ENCODE measurements at places on chromosomes 1 and 21. TPM values are rescaled to one million over a fixed set of nuclear protein-coding genes. Genes with fewer than 3 reads are reported as not detected.

The AKT3 gene
- total RNA-seq: 85.8 TPM

The SEMA4A gene
- total RNA-seq: 12.7 TPM

The IL10 gene
- 19.8 TPM for total RNA-seq

- DNase-seq: peak; percentile 49
Measured at GRCh38 chr1:234724516-234725176, 114.7 kb upstream of the IRF2BP2 start.

The ATP1A4 gene
- total RNA-seq: 1.1 TPM

DNA sequence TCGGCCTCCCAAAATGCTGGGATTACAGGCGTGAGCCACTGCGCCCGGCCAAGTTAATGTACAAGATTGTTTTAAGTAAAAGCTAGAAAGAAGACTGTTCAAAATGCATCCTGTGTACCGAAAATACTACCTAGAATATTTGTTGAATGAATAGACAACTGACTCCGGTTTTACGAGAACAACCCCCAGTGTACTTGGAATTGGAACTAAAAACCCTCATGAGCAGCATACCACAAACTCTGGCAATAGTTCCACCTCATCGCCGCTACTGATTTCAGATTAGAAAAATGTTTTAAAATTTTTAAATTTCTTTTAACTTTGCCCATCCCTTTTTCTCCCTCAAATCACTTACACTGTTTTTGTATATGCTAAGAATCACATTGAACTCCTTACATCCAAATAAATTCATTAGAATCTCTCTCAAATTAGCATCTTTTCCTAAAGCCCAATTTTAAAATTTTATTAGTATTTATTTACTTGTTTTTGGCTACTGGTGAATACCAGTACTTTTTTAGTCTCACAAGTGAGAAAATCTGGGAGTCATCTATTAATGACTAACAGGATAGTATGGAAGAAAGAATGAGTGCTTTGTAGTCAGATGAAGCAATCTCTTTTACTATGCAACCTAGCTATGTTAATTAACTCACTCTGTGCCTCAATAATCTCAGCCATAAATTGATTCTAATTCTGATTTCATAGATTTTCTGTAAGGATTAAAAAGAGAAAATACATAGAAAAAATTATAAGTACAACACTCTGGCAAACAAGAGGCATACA, 95.1 kb downstream of the GPATCH2 start:
- DNase-seq: no peak

GRCh38 chr1:28417441-28417922, 47.9 kb downstream of the PHACTR4 start:
- DNase-seq: no peak

- no peak for DNase-seq
Measured at GRCh38 chr1:37033355-37034101, 787 bp downstream of the GRIK3 start.

DNA sequence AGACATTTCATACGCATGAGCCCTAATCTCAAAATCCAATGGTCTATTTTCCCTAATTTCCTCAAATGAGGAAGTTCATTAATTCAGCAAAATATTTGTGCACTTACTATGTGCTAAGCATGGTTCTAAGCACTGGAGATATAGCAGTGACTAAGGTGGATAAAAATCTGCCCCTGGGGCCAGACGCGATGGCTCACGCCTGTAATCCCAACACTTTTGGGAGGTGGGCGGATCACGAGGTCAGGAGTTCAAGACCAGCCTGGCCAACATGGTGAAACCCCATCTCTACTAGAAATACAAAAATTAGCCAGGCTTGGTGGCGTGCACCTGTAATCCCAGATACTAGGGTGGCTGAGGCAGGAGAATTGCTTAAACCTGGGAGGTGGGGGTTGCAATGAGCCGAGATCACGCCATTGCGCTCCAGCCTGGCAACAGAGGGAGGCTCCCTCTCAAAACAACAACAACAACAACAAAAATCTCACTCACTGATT, 4.3 kb upstream of the MIIP start:
- DNase-seq: no peak

The FAAH gene
- total RNA-seq: 14.1 TPM

- DNase-seq: no peak
Measured at GRCh38 chr1:96660503-96660902, 61.1 kb upstream of the PTBP2 start.

Measured in thoracic aorta (tissue), 2 donors.